ENCODE measurements at places on chromosomes 6 and 20. TPM values are rescaled to one million over a fixed set of nuclear protein-coding genes. Genes with fewer than 3 reads are reported as not detected.

DNA sequence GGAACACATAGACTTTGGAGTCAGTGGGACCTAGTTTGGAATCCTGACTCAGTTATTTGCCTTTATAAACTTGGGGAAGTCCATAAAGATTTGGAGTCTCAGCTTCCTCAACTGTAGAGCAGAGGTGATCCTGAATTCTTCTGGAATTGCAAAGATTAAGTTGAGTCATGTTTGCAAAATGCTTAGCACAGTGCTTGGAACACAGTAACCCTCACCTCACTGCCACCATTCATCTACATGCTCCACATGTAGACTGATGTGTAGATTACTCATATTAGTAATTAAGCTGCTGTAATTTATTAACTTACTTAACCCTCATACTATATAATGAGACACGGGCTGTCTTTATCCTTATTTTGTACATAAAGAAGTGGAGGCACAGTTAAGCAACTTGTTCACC, 61.4 kb downstream of the LAMP5 start:
- no peaks in the 10 kb centered on the region for H3K4me1 ChIP-seq
- DNase-seq, result no peak
- H3K27ac ChIP-seq, result no peak overlapping the region
- no peaks in the 10 kb centered on the region for H3K36me3 ChIP-seq
- H3K27me3 ChIP-seq, result no peaks in the 10 kb centered on the region

DNA sequence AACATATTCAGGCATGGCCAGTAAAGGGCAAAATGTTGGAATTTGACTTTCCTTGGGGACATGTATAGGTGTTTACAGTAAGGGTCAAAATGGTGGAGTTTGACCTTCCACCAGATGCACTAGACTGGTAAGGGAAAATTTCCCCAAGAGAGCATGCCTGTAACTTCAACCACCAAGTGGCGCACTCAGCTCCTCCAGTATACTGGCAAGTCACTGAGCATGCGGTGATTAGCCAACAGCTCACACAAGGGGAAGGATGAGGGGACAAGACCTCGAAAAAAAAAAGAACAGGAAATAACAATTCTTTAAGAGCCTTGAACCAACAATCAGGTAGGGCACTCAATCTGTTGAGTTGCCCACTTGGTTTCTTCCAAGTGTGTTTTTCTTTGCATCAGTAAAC, 140.9 kb downstream of the EYS start:
- no peaks in the 10 kb centered on the region for H3K27me3 ChIP-seq
- H3K4me1 ChIP-seq, result no peaks in the 10 kb centered on the region
- no peak for DNase-seq
- no peak overlapping the region for H3K4me3 ChIP-seq

GRCh38 chr6:73394577-73395354, at the start of gene DDX43:
Gene DDX43 (plus strand): TSS chr6:73394828. CDS start chr6:73394906, 78 bp downstream.
- peak within 1 kb of the TSS; percentile 93 for H3K27ac ChIP-seq
- peak; percentile 77 for DNase-seq
- H3K27me3 ChIP-seq, result no peaks in the 10 kb centered on the region
- peak within 1 kb of the TSS; percentile 78 for H3K4me3 ChIP-seq

DNA sequence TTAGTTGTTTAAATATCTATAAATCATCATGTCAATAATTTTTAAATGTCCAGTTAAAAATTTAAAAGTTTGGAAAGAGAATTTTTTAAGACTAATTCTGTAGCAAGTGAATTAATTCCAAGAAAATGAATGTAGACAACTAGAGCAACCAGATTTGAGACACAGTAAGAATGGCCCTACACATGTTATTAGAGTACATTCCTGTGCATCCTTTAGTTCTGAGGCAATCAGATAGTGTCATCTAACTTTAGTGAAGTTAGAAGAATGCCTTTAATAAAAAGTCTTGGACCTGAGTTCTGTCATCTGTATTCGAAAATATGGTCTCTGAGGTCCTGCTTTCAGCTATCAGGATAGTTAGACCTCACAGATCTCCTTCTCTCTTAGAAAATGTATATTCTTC, 63.7 kb downstream of the HIVEP2 start:
- H3K27ac ChIP-seq, result no peak overlapping the region
- H3K27me3 ChIP-seq, result no peaks in the 10 kb centered on the region
- H3K4me1 ChIP-seq, result peaks cover 66% of the 10 kb centered on the region
- no peak for DNase-seq
- peaks cover 28% of the 10 kb centered on the region for H3K36me3 ChIP-seq

- H3K27ac ChIP-seq, result no peak overlapping the region
- no peak overlapping the region for H3K4me3 ChIP-seq
- H3K4me1 ChIP-seq, result peaks cover 25% of the 10 kb centered on the region
- DNase-seq, result no peak
- H3K36me3 ChIP-seq, result peaks cover 4% of the 10 kb centered on the region
Observed at GRCh38 chr6:5992551-5993225, 14.0 kb downstream of the NRN1 start.

DNA sequence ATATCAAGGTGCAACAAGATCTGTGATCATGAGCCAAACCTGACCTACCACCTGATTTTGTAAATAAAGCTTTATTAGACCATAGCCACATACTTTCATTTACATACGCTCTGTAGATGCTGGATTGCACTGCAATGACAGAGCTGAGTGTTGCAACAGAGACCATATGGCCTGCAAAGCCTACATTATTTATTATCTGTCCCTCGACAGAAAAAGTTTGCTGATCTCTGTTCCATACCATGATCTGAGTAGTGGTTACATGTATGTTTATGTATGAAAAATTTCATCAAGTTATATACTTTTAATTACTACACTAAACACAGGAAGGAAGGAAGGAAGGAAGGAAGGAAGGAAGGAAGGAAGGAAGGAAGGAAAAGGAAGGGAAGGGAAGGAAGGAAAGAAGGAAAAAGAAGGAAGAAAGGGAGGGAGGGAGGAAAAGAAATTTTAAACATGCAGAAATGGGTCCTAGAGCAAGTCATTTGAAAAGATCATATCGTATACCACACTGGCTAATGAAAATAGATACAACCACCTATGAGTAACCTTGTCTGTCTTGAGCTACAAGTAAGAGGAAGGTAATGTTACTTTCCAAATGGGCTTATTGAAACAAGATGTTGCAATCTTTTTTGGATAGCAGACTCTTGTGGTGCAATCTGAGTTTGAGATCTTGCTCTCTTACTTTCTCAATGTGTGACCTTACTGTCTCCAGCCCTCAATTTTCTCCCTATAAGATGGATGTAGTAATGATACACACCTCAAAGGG, 441.0 kb downstream of the KIF16B start:
- no peaks in the 10 kb centered on the region for H3K4me1 ChIP-seq
- H3K36me3 ChIP-seq, result no peaks in the 10 kb centered on the region
- no peak overlapping the region for H3K4me3 ChIP-seq
- no peak overlapping the region for H3K27ac ChIP-seq
- DNase-seq, result no peak

OGFR gene
- 91.0 TPM for total RNA-seq

SLC2A4RG gene
- total RNA-seq, result 111 TPM

RCAN2 gene
- total RNA-seq, result 0.91 TPM

GRCh38 chr6:110446405-110446804, 30.0 kb downstream of the SLC22A16 start:
- DNase-seq, result no peak
- H3K27me3 ChIP-seq, result peaks cover 41% of the 10 kb centered on the region
- no peaks in the 10 kb centered on the region for H3K36me3 ChIP-seq
- H3K4me1 ChIP-seq, result no peaks in the 10 kb centered on the region
- H3K27ac ChIP-seq, result no peak overlapping the region

GGTLC1 gene
- not detected for total RNA-seq

DNA sequence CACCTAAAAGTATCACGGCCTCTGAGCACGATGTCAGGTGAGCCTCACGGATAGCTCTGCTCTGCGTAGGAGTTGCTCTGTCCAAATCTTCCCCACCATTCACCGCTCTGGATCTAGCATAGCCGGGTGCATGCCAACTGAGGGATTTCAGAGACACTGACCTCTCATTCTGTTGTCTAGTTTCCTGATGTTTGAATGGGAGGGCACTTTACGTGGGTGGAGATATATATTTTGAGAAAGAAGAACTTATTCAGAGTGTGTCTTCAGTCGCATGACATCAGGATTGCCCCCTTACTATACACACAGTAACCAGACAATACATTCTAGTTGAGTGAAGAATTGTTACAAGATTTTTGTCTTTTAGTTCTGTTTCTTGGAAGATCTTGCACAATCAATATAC, 96.5 kb upstream of the CITED2 start:
- no peak for DNase-seq
- no peaks in the 10 kb centered on the region for H3K27me3 ChIP-seq
- H3K36me3 ChIP-seq, result no peaks in the 10 kb centered on the region
- no peak overlapping the region for H3K27ac ChIP-seq
- peaks cover 9% of the 10 kb centered on the region for H3K4me1 ChIP-seq

GRCh38 chr20:24027229-24027628, 38.6 kb upstream of the GGTLC1 start:
- DNase-seq, result peak; percentile 93

- H3K27me3 ChIP-seq, result no peaks in the 10 kb centered on the region
- no peak overlapping the region for H3K4me3 ChIP-seq
- peaks cover 24% of the 10 kb centered on the region for H3K4me1 ChIP-seq
- DNase-seq, result no peak
- H3K27ac ChIP-seq, result no peak overlapping the region
- H3K36me3 ChIP-seq, result peaks cover 44% of the 10 kb centered on the region
Observed at GRCh38 chr6:98942263-98942803, 5.4 kb downstream of the FBXL4 start.

SYCP2 gene
- 13.5 TPM for total RNA-seq

GRCh38 chr6:28683945-28684538, 158.4 kb downstream of the GPX5 start:
- H3K36me3 ChIP-seq, result no peaks in the 10 kb centered on the region
- DNase-seq, result no peak
- peaks cover 16% of the 10 kb centered on the region for H3K4me1 ChIP-seq
- no peak overlapping the region for H3K27ac ChIP-seq

DNA sequence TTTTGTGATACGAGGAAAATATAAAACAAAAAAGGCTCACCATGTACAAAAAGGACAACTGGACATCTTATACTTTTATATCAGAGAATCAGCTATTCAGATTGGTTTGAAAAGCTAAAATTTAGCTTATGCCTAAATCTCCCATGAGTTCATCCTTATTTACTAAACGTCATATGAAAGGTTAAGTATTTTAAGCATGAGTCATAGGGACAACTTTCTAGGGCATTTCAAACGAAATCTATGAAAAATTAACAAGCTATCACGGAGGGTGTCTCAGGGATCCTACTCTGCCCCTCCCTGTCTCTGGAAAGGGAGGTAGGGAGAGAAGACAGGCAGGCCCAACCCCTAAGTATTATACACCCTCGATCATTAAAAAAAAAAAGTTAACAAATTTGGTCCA, 124.1 kb upstream of the LOC128125822 start:
- H3K4me1 ChIP-seq, result no peaks in the 10 kb centered on the region
- no peak overlapping the region for H3K4me3 ChIP-seq
- no peaks in the 10 kb centered on the region for H3K36me3 ChIP-seq
- no peaks in the 10 kb centered on the region for H3K27me3 ChIP-seq
- H3K27ac ChIP-seq, result no peak overlapping the region
- DNase-seq, result no peak

PHF3 gene
- total RNA-seq, result 48.2 TPM

RGS17 gene
- not detected for total RNA-seq

- peaks cover 17% of the 10 kb centered on the region for H3K4me1 ChIP-seq
- H3K27ac ChIP-seq, result no peak overlapping the region
- peaks cover 17% of the 10 kb centered on the region for H3K36me3 ChIP-seq
- no peak overlapping the region for H3K4me3 ChIP-seq
- no peaks in the 10 kb centered on the region for H3K27me3 ChIP-seq
- DNase-seq, result no peak
Observed at GRCh38 chr20:2902291-2902690, 29.0 kb downstream of the PTPRA start.

Data from activated CD8-positive, alpha-beta memory T cell treated with anti-CD3 and anti-CD28 coated beads, Interleukin-2, amount 10 ng/mL, durations not matched to agents 7 days and 5 days (primary cell).